ENCODE measurements at places on chromosomes 3 and 15. TPM values are rescaled to one million over a fixed set of nuclear protein-coding genes. Genes with fewer than 3 reads are reported as not detected.
A peak's percentile ranks its signal among the peaks of the same experiment; 100 is the strongest.

- H3K4me3 ChIP-seq, result no peak overlapping the region
- H3K4me1 ChIP-seq, result no peaks in the 10 kb centered on the region
- H3K36me3 ChIP-seq, result no peaks in the 10 kb centered on the region
Measured at GRCh38 chr3:67883766-67884165, 229.4 kb upstream of the SUCLG2 start.

MAGI1 gene
- total RNA-seq, result 0.06 TPM

ZNF717 gene
- 15.9 TPM for total RNA-seq

DNA sequence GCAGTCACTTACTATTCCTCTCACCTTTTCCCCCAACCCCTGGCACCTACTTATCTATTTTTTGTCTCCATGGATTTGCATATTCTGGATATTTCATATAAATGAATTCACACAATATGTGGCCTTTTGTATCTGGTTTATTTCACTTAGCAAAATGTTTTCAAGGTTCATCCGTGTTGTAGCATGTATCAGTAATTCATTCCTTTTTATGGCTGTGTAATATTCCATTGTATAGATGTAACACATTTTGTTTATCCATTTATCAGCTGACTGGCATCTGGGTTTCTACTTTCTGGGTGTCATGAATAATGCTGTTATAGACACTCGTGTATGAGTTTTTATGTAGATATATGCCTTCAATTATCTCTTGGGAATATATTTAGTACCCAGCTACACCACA is 5.8 kb downstream of the MNS1 start:
- H3K4me1 ChIP-seq, result no peaks in the 10 kb centered on the region
- H3K27ac ChIP-seq, result no peak overlapping the region
- ATAC-seq, result no peak
- peaks cover 14% of the 10 kb centered on the region for H3K27me3 ChIP-seq
- no peaks in the 10 kb centered on the region for H3K36me3 ChIP-seq
- H3K4me3 ChIP-seq, result no peak overlapping the region

TOMM70 gene
- total RNA-seq, result 33.5 TPM

GRCh38 chr3:121730940-121731687 is 18.4 kb downstream of the GOLGB1 start:
- peaks cover 17% of the 10 kb centered on the region for H3K4me1 ChIP-seq
- H3K27ac ChIP-seq, result no peak overlapping the region
- H3K36me3 ChIP-seq, result peaks cover 60% of the 10 kb centered on the region
- no peak overlapping the region for H3K4me3 ChIP-seq

BSN gene
- total RNA-seq, result 0.13 TPM

IMPG2 gene
- total RNA-seq, result 0.71 TPM

- no peak for ATAC-seq
- no peaks in the 10 kb centered on the region for H3K4me1 ChIP-seq
Measured at GRCh38 chr3:126573492-126574117, 14.9 kb upstream of the C3orf22 start.

- no peaks in the 10 kb centered on the region for H3K36me3 ChIP-seq
- H3K27ac ChIP-seq, result no peak overlapping the region
- no peaks in the 10 kb centered on the region for H3K4me1 ChIP-seq
- H3K27me3 ChIP-seq, result no peaks in the 10 kb centered on the region
- ATAC-seq, result no peak
Measured at GRCh38 chr3:159604151-159604581, 384.5 kb upstream of the IL12A start.

GRCh38 chr3:35648347-35648746 is 9.0 kb downstream of the ARPP21 start:
- H3K27me3 ChIP-seq, result no peaks in the 10 kb centered on the region
- no peaks in the 10 kb centered on the region for H3K36me3 ChIP-seq
- no peak overlapping the region for H3K4me3 ChIP-seq

NR1I2 gene
- total RNA-seq, result 0.82 TPM

GRCh38 chr15:85810075-85810474 is 15.3 kb upstream of the KLHL25 start:
- H3K36me3 ChIP-seq, result no peaks in the 10 kb centered on the region
- no peak overlapping the region for H3K27ac ChIP-seq
- ATAC-seq, result no peak
- H3K27me3 ChIP-seq, result no peaks in the 10 kb centered on the region

DNA sequence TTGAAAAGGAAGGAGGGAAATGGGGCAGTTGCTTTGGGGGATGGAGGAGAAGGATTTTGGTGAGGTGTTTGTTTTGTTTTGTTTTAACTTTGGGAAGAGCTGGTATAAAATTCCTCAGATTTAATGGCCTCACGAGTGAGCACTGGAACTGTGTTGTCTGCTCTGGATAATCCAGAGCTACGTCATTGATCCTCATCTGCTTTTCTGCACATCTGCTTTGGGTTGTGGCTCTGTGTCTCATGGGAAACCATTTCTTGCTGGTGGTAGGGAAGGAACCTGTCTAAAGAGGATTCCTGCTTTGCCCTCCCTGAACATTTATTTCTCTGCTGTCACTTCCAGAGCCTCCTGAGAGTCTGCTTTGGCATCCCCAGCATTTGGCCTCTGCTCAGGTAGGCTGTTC is 3.1 kb downstream of the SNRK start:
- no peak for ATAC-seq
- peaks cover 40% of the 10 kb centered on the region for H3K4me1 ChIP-seq
- H3K27me3 ChIP-seq, result no peaks in the 10 kb centered on the region
- H3K4me3 ChIP-seq, result peak overlapping the region; percentile 90

CIDEC gene
- total RNA-seq, result 0.42 TPM

GRCh38 chr3:190178779-190179178 is 58.1 kb upstream of the P3H2 start:
- H3K27ac ChIP-seq, result no peak overlapping the region
- H3K4me3 ChIP-seq, result no peak overlapping the region
- no peak for ATAC-seq
- H3K36me3 ChIP-seq, result no peaks in the 10 kb centered on the region
- H3K27me3 ChIP-seq, result peaks cover 7% of the 10 kb centered on the region

DNA sequence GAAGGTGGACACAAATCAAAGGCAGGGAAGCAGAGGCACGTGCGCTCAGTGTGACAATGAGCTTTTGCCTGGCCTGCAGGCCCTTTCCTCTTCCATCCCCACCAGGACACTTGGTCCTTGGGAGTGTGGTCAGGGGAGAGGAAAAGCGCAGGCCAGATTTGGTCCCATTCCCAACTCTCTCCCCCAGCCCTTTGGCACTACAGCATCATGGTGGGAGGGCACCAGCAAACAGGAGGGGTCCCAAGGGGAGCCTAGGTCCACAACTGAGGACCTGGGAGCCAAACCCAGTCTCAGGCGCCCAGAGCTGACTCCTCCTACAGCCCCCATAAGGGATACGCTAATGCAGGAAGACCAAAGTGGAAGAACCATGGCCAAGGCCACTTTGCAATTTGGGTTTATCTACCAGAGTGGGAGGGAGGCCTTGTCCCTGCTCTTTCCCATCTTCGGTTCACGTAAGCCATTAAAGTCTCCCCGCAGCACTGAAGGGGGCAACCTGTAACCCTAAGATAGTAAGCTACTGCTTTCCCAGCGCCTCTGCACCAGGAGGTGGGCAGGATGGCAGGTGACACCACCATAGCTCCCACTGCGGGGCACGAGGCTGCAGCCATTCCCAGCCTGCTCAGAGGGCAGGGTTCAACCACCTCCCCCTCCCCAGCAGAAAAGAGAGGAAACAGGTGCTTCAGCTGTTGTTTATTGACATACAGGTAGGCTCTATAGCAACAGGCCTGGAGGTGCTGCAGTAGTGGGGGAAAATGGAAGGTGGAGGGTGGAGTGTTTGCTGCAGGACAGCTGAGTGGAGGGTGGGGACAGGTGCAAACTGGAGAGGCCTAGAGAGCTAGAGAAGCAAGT is 993 bp upstream of the GRAMD2A start:
- peak overlapping the region; percentile 51 for H3K4me3 ChIP-seq
- H3K4me1 ChIP-seq, result peaks cover 20% of the 10 kb centered on the region
- H3K27ac ChIP-seq, result peak overlapping the region; percentile 79
- H3K36me3 ChIP-seq, result peaks cover 60% of the 10 kb centered on the region
- ATAC-seq, result peak; percentile 16

SLC6A6 gene
- total RNA-seq, result 80.1 TPM

GRCh38 chr15:80662129-80662528 is 33.0 kb upstream of the ABHD17C start:
- peaks cover 20% of the 10 kb centered on the region for H3K27me3 ChIP-seq
- no peak overlapping the region for H3K27ac ChIP-seq
- H3K36me3 ChIP-seq, result no peaks in the 10 kb centered on the region
- ATAC-seq, result no peak
- no peaks in the 10 kb centered on the region for H3K4me1 ChIP-seq

MCF2L2 gene
- total RNA-seq, result 10.0 TPM

GRCh38 chr3:189584645-189585044 is 46.5 kb upstream of the TP63 start:
- peaks cover 4% of the 10 kb centered on the region for H3K27me3 ChIP-seq
- H3K4me3 ChIP-seq, result no peak overlapping the region

- H3K4me3 ChIP-seq, result no peak within 1 kb of the TSS
- H3K36me3 ChIP-seq, result no peaks in the 10 kb centered on the region
- no peak within 1 kb of the TSS for H3K27ac ChIP-seq
- no peak for ATAC-seq
Measured at GRCh38 chr3:119173325-119173724, at the start of gene UPK1B. TSS of gene UPK1B (plus strand) at chr3:119173598. CDS start at chr3:119186742, 13,144 bp downstream.

- peak; percentile 81 for ATAC-seq
- no peaks in the 10 kb centered on the region for H3K36me3 ChIP-seq
- H3K27me3 ChIP-seq, result peaks cover 7% of the 10 kb centered on the region
- peaks cover 10% of the 10 kb centered on the region for H3K4me1 ChIP-seq
- no peak overlapping the region for H3K27ac ChIP-seq
- no peak overlapping the region for H3K4me3 ChIP-seq
Measured at GRCh38 chr15:85955501-85956391, 123.9 kb upstream of the AGBL1 start.

GRCh38 chr15:38539008-38539343 is 25.6 kb downstream of the RASGRP1 start:
- no peaks in the 10 kb centered on the region for H3K27me3 ChIP-seq
- peak overlapping the region; percentile 49 for H3K27ac ChIP-seq
- H3K36me3 ChIP-seq, result peaks cover 98% of the 10 kb centered on the region
- peaks cover 80% of the 10 kb centered on the region for H3K4me1 ChIP-seq
- H3K4me3 ChIP-seq, result peak overlapping the region; percentile 84
- peak; percentile 82 for ATAC-seq

DNA sequence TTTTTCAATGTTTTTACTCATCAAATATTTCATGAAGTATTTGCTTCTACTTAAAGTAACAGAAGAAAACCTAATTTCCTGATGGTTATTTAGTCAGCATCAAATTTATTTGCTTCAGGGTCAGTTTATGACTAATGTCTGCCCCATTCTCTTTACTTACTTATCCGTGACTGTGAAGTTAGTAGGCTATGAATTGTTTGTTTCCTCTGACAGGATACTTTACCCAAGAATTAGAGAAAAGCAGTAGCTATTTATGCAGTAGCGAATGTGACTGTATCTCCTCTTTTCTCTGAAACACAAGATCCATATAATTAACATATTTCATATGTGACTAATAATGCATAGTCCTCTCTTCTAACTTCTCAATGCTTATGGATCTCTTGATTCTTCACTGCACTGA is 329.9 kb upstream of the ROBO1 start:
- no peaks in the 10 kb centered on the region for H3K4me1 ChIP-seq
- H3K27ac ChIP-seq, result no peak overlapping the region
- H3K4me3 ChIP-seq, result no peak overlapping the region
- H3K27me3 ChIP-seq, result no peaks in the 10 kb centered on the region
- ATAC-seq, result no peak
- H3K36me3 ChIP-seq, result no peaks in the 10 kb centered on the region

DNA sequence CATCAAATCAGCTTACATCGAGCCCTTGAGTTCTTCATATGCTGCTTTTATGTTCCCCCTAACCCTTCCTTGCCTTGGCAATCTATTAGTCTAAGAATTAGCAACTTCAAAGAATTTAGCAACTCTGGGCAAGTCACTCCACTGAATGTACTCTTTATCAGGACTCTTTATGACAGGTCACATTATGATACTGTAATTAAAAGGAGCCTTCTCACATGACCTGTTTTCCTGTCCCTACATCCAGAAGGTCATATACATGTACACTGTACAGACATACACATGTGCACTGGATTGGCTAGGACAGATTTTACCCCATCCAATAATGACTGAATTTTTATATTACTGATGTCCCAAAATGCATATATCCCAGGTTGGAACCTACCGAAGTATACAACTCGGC is 463.1 kb downstream of the SHQ1 start:
- peaks cover 62% of the 10 kb centered on the region for H3K36me3 ChIP-seq
- H3K4me1 ChIP-seq, result peaks cover 62% of the 10 kb centered on the region
- no peak for ATAC-seq
- no peaks in the 10 kb centered on the region for H3K27me3 ChIP-seq

- H3K27me3 ChIP-seq, result no peaks in the 10 kb centered on the region
- peak overlapping the region; percentile 80 for H3K27ac ChIP-seq
- ATAC-seq, result no peak
- H3K36me3 ChIP-seq, result no peaks in the 10 kb centered on the region
- peaks cover 31% of the 10 kb centered on the region for H3K4me1 ChIP-seq
Measured at GRCh38 chr3:187985647-187986046, 168.3 kb upstream of the LPP start.

- ATAC-seq, result peak; percentile 52
- peaks cover 6% of the 10 kb centered on the region for H3K36me3 ChIP-seq
- H3K27me3 ChIP-seq, result no peaks in the 10 kb centered on the region
- peaks cover 7% of the 10 kb centered on the region for H3K4me1 ChIP-seq
- no peak overlapping the region for H3K27ac ChIP-seq
Measured at GRCh38 chr3:4633078-4634004, 140.2 kb downstream of the ITPR1 start.

CHDH gene
- 1.1 TPM for total RNA-seq

DNA sequence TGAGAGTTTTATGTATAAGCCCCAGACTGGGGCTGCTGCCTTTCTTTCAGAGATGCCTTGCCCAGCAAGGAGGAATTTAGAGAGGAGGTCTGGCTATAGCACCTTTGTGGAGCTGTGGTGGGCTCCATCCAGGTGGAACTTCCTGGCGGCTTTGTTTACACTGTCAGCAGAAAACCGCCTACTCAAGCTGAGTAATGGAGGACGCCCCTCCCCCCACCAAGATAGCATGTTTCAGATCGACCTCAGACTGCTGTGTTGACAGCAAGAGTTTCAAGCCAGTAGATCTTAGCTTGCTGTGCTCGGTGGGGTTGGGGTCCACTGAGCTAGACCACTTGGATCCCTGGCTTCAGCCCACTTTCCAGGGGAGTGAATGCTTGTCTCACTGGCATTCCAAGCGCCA is 155.6 kb downstream of the STXBP5L start:
- no peak overlapping the region for H3K27ac ChIP-seq
- H3K36me3 ChIP-seq, result no peaks in the 10 kb centered on the region
- H3K27me3 ChIP-seq, result no peaks in the 10 kb centered on the region
- H3K4me3 ChIP-seq, result no peak overlapping the region

DNA sequence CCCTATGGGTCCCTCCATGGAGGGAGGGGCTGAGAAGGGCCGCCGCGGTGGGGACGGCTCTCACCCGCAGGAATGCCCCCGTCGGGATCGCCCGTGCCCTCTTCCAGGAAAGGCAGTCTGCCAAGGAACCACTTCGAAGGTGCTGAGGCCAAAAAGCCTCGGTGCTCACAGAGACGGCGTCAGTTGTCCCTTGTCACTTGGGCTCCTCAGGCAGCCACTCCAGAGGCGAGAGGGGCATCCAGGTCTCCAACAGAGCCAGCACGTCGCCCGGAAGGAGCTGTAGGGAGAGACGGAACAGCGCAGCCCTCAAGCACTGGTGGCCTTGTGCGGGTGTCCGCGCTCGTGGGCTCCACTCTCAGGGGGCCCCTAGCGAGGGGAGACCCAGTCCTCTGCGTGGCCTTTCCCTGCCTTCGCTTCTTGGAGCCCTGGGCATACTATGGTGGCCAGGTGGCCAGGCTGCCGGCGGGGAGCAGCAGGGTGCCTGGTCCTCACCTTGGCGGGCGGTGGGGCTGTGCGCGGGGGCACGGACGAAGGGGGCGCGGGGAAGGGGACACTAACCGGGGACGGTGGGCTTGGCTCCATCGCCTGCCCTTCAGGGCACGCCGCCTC is 994 bp downstream of the MESP1 start:
- H3K27ac ChIP-seq, result peak overlapping the region; percentile 74
- no peaks in the 10 kb centered on the region for H3K36me3 ChIP-seq
- peak overlapping the region; percentile 78 for H3K4me3 ChIP-seq
- peak; percentile 3 for ATAC-seq
- peaks cover 4% of the 10 kb centered on the region for H3K27me3 ChIP-seq
- no peaks in the 10 kb centered on the region for H3K4me1 ChIP-seq
